Cardiac septum (tissue), 1 donor: ENCODE measurements at places on chromosomes 2 and 18. TPM values are rescaled to one million over a fixed set of nuclear protein-coding genes. Genes with fewer than 3 reads are reported as not detected.

DNA sequence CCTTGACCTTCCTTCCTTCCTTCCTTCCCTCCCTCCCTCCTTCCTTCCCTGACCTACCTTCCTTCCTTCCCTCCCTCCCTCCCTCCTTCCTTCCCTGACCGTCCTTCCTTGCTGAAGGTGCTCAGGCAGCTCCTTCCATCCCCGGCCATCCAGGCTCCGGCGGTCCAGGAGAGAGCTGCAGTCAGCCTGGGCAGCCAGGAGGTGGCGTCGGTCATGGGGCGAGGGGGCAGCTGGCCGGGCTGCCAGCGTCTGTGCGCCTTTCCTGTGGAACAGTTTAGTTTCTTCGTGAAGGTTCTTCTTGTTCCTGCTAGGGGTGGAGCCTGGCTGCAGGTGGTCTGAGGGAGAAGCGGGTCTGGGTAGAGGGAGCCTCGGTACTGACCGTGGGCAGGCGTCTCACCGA lies 15.7 kb downstream of the GPR35 start:
- no peak for DNase-seq

DNA sequence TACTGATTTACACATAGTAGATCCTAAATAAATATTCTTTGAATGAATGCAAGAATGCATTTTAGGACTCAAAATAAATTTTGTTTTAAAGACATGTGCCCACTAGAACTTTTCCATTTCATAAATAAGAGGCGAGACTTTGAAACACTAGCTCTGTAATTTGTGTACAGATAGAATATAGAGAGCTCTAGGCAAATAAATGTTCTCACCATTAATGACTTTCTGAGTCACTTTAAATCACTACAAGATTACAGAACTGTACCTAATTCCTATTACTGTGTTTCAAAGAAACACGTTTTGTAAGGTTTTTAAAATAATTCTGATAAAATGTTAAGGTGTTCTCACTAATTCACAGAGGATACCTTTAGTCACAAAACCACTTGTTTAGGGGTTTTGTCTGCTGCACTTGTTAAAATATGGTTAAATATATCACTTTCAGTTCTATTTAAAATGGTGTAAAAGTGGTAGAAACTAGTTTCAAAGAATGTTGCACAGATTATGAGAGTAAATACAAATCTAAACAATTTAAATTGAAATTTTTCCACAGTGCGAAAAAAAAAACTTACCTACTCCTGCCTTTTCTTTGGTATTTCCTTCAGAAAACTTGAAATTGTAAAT lies 158.7 kb upstream of the ZC3H15 start:
- DNase-seq: no peak

Gene HOXD8
- total RNA-seq: 1.1 TPM

- no peak for DNase-seq
Measured at GRCh38 chr18:62157843-62158242, 29.0 kb downstream of the PIGN start.

DNA sequence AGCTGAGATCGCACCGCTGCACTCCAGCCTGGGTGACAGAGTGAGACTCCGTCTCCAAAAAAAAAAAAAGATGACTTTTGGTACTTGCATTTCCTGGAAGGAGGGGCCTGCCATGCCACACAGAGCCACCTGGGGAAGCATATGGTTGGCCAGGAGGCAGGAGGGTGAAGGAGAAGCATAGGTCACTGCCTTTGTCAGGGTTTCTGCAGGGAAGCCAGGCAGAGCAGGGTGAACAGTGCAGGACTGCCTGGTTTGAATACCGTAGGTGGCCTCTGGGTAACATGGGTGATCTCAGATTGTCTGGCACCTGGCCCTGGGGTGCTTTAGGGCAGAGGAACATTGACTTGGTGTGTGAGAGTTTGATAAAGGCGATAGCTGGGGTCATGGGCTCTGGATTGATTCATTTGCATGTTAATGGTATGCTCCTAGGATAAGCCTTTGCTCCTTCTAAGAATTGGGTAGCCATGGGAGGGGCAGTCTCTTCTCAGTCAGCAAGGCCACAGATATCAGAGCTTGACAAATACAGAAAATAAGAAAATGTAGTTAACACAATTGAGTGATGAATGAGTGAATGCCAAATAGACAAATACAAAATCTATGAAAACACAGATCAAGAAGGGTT lies 124.0 kb upstream of the SEC11C start:
- DNase-seq: no peak

Gene SERPINB10
- total RNA-seq: not detected

DNA sequence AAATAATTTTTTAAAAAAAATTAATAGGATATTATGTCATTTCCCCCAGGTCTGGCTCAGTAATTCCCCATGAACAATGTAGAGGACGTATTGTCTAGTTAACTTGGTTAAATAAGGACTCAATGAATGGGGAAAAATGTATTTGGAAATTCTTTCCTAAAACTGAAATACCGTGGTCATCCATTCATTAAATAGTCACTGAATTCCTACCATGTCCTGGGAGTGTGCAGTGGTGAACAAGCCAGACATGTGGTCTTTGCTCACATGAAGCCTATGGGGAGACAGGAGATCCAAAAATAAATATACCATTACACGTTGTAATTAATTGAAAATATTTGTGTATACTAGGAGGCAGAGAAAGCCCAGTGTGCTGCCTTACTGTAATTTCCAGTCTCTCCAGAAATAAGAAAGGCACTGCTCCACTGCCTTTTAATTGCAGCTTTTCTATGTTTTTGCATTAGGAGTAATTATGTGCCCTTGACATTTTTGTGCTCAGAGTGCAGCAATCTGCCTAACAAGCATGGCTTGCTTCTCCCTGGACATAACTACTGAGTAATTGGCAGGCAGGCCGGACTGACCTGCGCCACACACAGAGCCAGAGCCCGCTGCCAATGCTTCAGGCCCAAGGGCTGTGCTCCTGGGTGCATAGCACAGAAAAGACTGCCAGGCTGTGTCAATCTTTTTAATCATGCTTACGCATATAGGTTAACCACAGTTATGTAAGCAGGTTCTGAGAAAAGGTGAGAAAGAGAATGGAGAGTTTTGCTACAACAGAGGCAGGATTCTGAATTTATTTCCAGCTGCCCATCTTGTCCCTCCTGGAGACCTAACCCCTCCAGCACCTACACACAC lies 22.2 kb upstream of the TTC39C start:
- DNase-seq: no peak
